ENCODE measurements at places on chromosomes 3 and 15.

DNA sequence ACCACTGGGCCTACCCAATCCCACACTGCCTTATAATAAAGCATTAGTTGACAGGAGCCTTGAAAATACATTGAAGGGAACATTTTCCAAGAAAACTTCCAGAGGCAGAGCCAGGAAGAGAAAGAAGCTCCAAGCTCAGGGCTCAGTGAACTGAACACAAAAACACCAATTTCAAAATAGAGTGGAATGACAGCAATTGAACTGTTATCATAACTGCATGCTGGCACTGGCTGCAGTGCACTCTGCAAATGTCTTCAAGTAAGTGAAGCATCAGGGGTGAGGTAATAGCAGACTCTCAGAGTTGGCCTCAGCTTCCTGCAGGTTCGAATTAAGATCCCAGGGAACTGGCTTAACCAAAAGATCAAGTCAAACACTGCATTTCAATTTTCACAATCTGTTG lies 388.0 kb upstream of the WNT5A start:
- peak; percentile 53 for DNase-seq

DNA sequence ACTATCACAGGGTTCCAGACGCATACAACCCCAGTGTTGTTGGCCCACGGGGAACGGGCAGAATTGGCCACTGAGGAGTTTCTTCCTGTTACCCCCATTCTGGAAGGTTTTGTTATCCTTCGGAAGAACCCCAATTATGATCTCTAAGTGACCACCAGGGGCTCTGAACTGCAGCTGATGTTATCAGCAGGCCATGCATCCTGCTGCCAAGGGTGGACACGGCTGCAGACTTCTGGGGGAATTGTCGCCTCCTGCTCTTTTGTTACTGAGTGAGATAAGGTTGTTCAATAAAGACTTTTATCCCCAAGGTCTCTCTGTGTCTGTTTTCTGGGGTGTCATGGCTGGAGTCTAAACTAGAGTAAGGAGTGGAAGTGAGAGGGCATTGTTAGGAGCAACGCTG lies 5.7 kb upstream of the EIF4G1 start:
- no peak for DNase-seq

GRCh38 chr3:56042326-56042951 lies 425.8 kb downstream of the ERC2 start:
- DNase-seq, result no peak

GRCh38 chr15:45921376-45921775 lies 286.5 kb downstream of the SQOR start:
- DNase-seq, result no peak

DNA sequence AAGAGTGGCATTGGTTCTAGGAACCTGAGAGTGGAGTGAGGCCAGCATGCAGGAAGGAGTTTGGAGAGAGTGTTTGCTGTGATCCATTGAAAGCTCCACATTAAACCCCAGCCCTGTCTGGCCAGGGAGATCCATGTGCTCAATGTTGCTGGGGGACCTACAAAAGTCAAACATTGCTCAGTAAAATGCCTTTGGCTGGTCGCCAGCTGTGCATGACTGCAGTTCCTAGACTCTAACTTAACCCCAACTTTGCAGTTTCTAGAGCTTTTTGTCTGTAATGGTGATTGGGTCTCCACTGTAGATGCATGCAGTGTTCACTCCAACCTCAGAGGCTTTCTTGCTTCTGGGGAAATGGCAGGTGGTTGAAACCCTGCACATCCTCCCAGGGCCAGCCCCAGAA lies 99.7 kb upstream of the ABHD17C start:
- no peak for DNase-seq

DNA sequence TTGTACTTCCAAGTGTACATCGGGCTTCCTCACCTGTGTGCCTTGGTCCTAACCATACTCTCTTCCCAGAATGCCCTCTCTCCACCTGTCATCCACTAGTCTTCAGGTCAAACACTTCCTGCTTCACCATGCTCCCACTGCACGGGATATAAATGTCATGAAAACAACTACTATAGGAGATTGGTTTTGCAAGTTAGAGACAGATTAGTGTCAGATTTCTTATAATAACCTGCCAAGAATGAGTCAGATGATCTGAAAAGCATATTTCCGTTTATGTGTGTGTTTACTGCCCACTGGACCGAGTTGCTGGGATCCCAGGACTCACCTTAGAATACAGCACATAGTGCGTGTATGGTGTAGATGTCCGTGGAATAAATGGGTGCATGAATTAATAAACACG lies 21.4 kb downstream of the PLA1A start:
- no peak for DNase-seq

DNA sequence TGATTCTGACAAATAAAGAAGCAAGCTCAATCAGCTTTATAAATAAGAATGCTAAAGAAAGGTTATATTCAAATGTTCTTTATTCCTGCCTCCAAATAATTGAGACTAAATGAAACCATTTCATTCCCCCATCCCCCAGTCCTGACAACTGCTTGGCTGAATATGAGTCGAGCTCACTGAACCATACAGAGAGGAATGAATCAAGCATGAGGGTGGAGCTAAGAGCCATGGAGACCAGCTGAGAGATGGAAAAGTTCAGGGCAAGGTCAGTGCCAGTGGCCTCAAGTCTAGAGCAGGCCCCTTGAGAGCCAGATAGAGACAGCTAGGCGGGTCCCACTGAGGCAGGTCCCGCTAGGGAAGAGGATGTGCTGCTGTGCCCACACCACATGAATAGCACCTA lies 188.7 kb upstream of the EIF1B start:
- no peak for DNase-seq

- DNase-seq, result no peak
Measured at GRCh38 chr3:168088106-168088720, 7.5 kb downstream of the GOLIM4 start.

GRCh38 chr3:3800685-3801493 lies 1.7 kb downstream of the LRRN1 start:
- DNase-seq, result no peak

DNA sequence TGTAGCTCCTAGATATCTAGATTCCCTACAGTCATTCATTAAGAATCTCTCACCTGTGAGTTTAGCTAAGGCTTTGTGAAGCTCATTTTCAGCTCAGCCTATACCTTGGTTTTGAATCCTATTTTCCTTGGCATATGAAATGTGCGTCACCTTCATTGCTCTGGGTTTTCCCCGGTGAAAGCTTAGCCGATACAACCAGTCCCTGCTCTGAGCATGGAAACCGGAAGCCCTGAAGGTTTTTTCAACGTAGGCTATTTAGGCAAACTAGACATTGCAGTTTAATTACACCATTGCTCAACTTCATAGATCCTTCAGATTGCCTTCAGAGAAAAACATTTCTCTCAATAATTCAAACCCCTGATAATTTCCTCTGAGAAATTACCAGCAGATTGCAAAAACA lies 206.8 kb upstream of the TPRG1 start:
- no peak for DNase-seq

Data from esophagus muscularis mucosa (tissue), 4 donors.